ENCODE measurements at places on chromosomes 13 and 19.

- no peak for DNase-seq
These were observed 676.1 kb upstream of the KLHL1 start for GRCh38 chr13:70784207-70784989.

GRCh38 chr13:24178847-24179485 lies 18.4 kb downstream of the SPATA13 start:
- DNase-seq = no peak

- no peak for DNase-seq
These were observed 1813.1 kb downstream of the OLFM4 start for GRCh38 chr13:54841682-54842081.

DNA sequence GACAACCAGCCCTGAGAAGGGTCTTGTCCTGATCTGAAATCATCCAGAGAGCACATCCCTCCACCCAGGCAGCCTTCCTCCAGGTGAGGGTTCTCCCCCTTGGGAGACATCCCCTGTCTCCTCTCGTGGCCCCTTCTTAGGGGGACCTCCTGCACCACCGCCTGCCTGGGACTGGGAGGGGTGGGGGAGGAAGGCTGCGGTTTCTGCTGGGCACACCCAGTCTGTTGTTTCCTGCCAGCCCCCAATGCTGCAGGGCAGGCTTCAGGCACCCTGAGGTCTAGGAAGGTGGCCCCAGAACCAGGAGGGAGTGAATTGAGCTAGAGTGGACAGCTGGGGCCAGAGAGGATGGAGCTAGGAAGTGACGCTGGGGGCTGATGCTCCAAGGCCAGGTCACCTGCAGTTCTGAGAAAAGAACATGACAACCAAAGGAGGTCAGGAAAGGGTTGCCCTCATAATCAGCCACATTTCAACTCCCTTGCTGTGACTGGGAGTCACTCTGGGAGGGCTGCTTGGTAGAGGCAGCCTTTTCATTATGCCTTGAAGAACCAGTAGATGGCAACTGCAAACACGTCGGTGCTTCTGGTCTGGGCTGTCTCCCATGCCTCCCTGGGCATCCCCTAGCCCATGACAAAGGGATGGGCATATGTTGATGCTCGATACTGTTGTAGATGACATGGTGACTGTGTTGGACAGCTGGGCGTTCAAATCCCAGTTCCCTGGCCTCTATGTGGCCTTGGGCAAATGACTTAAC lies 1.4 kb downstream of the ARHGEF18 start:
- peak; percentile 83 for DNase-seq

DNA sequence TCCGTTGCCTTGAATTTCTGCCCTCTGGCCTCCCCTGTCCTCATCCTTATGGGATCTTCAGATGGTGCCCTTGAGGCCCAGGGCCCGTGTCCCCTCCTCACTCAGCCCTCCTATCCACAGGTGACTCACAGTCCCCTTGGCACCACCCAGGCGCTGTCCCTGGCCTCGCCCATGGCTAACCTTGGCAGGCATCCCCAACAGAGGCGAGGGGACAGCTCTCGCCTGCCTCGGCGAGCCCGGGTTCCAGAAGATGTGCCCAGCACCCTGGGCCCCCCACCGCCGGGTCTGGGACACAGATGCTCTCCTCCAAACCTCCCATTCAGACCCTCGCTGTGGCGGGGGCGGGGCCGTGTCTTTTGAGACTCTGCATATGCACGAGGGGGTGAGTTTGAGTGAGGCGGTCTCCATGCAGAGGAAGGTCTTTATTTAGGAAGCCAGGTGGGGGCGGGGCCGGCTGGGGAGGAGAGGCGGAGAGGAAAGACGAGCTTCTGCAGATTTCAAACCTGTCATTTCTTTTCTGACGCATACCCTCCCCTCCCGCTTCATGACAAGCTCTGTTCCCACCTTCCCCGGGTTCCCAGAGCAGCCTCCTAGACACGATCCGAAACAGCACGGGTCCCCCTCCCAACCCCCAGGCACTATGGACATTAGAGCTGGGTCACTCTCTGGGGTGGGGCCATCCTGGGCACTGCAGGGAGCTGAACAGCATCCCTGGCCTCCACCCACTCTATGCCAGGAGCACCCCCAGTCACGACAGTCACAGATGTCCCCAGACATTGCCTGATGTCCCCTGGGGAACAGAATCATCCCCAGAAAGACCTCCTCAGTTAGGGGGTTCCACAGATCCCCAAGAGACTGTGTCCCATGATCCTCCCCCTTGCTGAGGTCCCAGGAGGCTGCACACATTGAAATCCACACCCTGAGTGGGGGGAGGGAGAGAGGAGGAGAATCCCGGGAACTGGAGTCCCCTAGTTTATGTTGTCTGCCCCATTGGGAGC lies 48.5 kb downstream of the GNG7 start:
- DNase-seq = no peak

GRCh38 chr19:50568728-50569698 lies 778 bp upstream of the LRRC4B start:
- no peak for DNase-seq

DNA sequence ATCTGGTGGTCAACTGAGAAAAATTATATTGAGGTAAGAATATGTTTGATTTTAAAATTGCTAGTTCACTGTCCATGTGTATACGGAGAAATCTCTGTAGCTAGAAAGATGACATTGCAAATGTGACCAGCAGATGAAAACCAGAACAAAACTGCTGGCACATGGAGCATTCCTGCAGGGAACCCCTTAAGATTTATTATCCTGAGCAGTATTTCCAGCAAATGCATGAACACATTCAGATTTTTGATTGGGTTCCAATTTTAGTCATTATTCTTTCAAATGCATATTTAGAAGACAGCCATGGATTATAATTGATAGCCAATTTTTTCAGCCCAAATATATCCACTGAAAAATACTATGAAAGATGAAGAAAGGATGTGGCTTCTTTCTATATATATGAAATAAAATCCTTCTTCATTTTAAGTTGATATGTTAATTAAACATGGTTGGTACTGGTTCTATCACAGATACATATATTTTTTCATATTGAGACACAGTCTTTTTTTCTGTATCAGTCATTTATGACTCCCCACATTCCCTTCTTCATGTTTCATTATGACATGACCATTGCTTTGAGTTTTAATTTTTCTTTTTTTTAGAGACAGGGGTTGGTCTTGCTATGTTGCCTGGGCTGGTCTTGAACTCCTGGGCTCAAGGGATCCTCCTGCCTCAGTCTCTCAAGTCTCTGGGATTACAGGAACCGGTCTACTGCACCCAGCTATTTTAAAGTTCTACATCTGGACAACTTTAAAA lies 376.5 kb downstream of the KLF12 start:
- DNase-seq = no peak

DNA sequence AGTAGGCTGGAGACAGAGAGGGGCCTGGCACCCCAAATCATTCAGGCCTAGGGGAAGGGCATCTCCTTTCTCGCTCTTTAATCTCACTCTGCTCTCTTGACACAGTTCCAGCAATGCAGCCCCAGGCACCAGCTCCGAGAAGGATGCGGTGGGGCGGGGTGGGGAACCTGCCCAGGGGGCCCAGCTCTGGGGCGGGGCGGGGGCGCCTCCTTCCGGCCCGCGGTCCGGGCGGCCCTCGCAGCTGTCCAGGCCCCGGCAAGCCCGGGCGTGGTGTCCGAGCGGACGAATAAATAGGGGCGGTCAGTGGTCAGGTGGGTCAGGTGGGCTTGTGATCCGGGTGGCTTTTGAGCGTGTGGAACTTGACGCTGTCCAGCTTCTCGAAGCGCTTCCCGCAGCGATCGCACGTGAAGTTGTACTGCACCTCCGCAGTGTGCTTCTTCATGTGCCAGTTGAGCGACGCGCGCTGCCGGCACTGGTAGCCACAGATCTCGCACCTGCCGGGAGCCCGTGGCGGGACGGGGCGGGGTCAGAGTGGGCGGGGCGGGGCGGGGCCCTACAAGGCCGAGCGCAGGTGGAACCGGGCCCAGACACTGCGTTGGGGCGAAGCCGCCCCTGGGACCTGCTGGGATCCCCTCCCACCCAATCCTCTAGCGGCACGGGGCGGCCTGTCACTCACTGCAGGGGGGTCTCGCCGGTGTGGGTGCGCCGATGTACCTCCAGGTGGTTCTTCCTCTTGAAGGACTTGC lies 2.7 kb upstream of the ELAVL3 start:
- no peak for DNase-seq

GRCh38 chr13:27921421-27921960 lies 1.7 kb downstream of the PDX1 start:
- no peak for DNase-seq

DNA sequence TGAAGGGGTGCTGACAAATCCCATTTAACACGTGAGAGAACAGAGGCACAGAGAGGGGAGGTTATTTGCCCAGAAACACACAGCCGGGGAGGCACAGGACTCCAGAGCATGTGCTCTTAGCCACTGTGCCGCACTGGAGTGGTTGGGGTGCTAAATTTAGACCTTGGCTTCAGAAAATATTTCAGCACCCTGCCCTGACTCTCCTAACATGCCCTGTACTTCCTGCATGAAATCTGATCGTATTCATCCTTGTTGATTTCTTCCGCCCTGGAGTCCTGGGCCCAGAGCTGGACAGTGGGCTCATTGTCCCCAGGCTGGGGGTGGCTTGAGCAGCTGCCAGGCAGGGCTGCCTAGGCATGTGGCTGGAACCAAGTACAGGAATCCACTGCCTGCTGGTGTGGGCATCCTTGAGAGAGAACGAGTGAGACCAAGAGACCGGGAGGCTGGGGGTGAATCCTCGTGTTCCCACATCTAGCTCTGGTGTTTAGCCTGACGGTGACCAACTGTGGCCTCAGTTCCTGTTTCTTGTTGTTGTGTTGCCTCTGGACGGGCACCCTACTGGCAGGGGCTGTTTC lies 5.3 kb downstream of the SLC27A1 start:
- DNase-seq = no peak

- DNase-seq = no peak
These were observed 3.5 kb downstream of the IER2 start for GRCh38 chr19:13153569-13154240.

- peak; percentile 60 for DNase-seq
These were observed 2.0 kb upstream of the ARHGAP45 start for GRCh38 chr19:1064661-1065605.

DNA sequence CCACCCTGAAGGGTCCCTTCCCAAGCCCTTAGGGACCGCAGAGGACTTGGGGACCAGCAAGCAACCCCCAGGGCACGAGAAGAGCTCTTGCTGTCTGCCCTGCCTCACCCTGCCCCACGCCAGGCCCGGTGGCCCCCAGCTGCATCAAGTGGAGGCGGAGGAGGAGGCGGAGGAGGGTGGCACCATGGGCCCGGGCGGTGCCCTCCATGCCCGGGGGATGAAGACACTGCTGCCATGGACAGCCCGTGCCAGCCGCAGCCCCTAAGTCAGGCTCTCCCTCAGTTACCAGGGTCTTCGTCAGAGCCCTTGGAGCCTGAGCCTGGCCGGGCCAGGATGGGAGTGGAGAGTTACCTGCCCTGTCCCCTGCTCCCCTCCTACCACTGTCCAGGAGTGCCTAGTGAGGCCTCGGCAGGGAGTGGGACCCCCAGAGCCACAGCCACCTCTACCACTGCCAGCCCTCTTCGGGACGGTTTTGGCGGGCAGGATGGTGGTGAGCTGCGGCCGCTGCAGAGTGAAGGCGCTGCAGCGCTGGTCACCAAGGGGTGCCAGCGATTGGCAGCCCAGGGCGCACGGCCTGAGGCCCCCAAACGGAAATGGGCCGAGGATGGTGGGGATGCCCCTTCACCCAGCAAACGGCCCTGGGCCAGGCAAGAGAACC lies 1.5 kb downstream of the EGLN2 start:
- no peak for DNase-seq

DNA sequence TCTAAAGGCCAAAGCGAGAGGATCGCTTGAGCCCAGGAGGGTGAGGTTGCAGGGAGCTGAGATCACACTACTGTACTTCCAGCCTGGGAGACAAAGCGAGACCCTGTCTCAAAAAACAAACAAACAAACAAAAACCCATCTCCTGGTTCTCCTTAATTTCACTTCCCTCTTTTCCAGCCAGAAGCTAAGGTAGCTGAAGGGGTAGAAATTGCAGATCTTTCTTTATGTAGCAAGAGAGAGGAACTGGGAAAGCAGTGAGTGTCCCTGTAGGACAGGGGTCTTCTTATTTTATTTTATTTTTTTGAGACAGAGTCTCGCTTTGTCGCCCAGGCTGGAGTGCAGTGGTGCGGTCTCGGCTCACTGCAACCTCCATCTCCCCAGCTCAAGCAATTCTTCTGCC lies 4.5 kb upstream of the TSPAN16 start:
- DNase-seq = no peak

- DNase-seq = no peak
These were observed 8.4 kb upstream of the SUPT20H start for GRCh38 chr13:37067874-37068273.

- no peak for DNase-seq
These were observed 13.2 kb downstream of the DNAJC15 start for GRCh38 chr13:43036351-43037250.

- no peak for DNase-seq
These were observed 66.6 kb downstream of the DNAJC15 start for GRCh38 chr13:43089912-43090498.

GRCh38 chr19:18329035-18329376 lies 6.1 kb upstream of the LSM4 start:
- no peak for DNase-seq

DNA sequence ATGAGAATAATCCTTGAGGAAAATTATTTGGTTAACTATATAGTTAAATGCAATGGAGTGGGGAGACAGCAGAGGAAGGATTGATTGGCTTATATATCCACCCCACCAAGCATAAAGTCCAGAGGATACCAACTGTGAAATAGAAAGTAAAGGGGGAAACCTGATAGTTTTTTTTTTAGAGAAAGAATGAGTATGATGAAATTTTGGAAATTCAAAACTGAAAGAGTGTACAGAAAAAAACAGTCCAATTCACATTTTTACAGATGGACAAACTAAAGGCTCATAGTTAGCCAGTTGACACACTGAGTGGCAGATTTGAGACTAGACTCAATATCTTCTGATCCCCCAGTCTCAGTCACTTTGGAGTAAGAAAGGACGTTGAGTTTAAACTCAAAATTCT lies 51.1 kb downstream of the FNDC3A start:
- no peak for DNase-seq

- no peak for DNase-seq
These were observed 70.9 kb downstream of the PEPD start for GRCh38 chr19:33450689-33451088.

GRCh38 chr13:85436029-85436428 lies 363.2 kb downstream of the SLITRK6 start:
- DNase-seq = no peak

GRCh38 chr13:110400786-110401533 lies 93.9 kb downstream of the COL4A2 start:
- DNase-seq = no peak

GRCh38 chr13:32210101-32210500 lies 105.1 kb downstream of the ZAR1L start:
- no peak for DNase-seq

- no peak for DNase-seq
These were observed 6.9 kb downstream of the KCNK6 start for GRCh38 chr19:38326591-38326990.

- DNase-seq = no peak
These were observed 344.9 kb upstream of the KLF12 start for GRCh38 chr13:74479124-74479523.

DNA sequence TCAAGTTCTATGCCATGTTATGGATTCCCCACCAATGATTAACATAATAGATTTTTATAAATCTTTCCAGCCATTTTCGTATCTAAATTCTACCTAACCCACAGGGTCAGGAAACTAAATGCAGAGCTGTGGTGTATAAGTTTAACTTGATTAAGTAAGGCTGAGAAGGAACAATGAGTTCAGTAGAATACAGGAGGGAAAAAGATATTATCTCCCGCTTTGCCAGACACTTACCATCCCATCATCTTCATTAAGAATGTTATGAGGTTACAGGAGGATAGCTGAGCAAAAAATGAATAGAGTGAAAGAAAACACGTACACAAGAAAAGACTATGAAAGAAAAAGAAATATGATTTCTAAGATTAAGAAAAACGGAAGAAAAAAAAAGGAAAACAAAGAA lies 27.1 kb downstream of the N4BP2L2 start:
- no peak for DNase-seq

- no peak for DNase-seq
These were observed 33.2 kb downstream of the KCTD12 start for GRCh38 chr13:76852986-76853385.

All from Jurkat, Clone E6-1 (cell line).